Kidney (tissue), 22 donors: ENCODE measurements at places on chromosomes 4 and X. TPM values are rescaled to one million over a fixed set of nuclear protein-coding genes. Genes with fewer than 3 reads are reported as not detected.

Gene MTM1
- 6.6 TPM for polyA plus RNA-seq

DNA sequence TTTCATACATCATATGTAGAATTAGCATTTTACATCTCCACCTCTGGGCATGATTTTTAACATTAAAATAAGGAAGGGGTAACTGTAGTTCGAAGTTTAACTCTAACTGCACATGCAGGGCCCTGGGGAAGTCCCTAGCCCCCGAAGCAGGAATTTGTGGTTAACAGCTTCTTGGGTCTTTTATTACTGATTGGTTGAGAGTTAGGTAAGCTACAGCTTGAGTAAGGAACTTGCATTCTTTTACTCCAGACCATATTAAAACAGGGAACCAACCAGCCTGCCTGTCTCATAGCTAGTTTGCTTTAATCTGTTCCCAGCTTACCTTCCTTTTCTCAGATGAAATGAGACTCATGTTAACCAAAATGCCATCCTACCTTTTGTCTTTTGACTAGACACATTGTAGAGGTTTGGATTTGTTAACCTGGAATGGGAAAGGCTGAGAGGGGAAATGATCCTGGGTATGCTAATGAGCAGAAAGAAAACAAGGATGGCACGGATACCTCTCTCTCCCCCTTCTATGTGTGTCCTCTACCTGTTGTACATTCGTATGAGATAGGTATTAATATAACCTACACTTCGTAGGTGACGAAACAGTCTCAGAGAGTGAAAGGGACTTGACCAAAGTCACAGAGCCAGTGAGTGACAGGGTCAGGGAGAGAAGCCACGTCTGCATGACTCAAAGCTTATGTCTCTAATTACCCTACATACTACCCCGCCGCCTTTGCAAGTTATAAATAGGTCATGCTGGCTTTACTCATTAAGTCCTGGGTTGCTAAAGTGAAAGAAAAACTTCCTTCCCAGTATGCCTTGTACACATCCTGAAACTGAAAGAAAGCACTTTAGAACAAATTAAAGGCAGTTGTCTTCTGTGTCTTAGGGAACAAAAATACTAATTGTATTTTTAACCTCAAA, 119.5 kb upstream of the AFF2 start:
- DNase-seq = no peak

Gene SUV39H1
- 2.8 TPM for polyA plus RNA-seq

- DNase-seq = no peak
Observed at GRCh38 chr4:168892475-168892874, 117.6 kb downstream of the CBR4 start.

- DNase-seq = no peak
Observed at GRCh38 chr4:100682477-100683218, 164.8 kb upstream of the EMCN start.

- DNase-seq = no peak
Observed at GRCh38 chr4:141133999-141134995, 1.0 kb upstream of the RNF150 start.

DNA sequence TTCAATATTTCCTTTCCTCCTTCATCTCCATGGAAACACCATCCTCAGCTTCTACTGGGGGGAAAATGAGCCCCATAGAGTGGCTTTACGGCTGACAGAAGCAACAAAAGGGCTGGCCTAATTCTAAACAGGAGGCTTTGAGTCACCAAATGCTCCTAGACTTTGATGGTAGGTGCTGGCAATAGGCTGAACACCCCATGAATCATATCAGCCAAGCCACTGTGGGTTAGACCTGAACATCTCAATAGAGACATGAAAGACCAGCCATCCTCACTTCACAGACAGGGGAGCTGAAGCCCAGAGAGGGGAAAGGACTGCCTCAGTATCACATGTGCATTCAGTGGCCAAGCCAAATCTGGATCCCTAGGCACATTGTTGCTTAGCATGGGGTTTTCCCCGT, 107.6 kb downstream of the AMER1 start:
- DNase-seq = no peak

DNA sequence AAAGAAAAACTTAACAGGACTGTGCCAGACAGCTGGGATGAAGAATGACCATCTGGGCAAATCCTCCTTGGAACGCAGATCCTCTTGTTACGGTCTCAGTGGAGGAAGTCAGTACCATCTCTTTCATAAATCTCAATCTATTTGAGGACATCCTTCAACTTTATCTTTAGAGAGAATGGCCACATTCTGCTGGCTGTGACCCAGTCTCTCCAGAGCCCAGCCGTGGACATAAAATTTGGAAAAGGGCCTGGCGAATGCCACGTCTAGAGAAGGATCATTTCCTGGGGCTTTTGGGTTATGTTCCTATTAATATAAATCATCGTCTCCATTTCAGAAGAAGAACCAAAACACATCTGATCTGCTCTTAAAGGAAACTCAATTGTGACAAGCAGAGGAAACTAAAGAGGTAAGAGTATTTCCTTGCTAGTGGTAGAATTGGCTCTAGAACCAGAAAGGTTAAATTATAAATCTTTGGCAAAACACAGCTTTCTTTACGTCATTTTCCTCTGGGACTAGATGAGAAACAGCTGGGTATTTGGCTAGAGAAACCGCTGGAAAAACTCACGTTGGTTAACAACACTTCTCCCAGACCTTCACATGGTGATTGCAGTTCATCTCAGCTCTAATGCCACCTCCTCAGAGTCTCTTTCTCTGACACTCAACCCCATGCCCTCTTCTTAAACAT, 164.7 kb downstream of the CHIC2 start:
- peak; percentile 62 for DNase-seq

Gene PARM1
- 42.9 TPM for polyA plus RNA-seq

Gene PPBP
- polyA plus RNA-seq = 1.5 TPM

Gene RNF128
- 18.4 TPM for polyA plus RNA-seq

- DNase-seq = no peak
Observed at GRCh38 chr4:30753316-30753715, 33.1 kb downstream of the PCDH7 start.

GRCh38 chr4:163493643-163494359, 689 bp upstream of the TMA16 start:
- no peak for DNase-seq

DNA sequence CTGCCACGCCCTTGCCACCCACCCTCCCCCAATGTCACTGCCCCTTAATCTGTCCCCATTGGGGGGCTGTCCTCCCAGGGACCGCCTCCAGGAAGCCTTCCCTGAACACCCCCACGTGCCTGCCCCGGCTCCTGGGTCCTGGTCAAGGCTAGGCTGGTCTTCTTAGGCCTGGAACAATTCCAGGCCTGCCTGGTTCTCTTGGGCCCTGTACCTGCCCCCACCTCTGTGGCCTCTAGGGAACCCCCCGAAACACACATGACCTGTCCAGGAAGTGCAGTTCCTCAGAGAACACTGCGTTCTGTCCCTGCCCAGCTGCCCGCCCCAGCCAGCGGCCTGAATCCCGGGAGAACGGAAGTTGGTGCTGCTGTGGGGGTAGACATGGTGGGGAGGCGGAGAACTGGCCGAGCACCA, 5.1 kb downstream of the MXD4 start:
- DNase-seq = peak; percentile 8

- DNase-seq = no peak
Observed at GRCh38 chrX:76802708-76803107, 375.2 kb downstream of the MAGEE1 start.

GRCh38 chr4:616911-617643, 8.3 kb upstream of the PDE6B start:
- DNase-seq = no peak

- no peak for DNase-seq
Observed at GRCh38 chr4:89296896-89297295, 10.7 kb downstream of the GPRIN3 start.

Gene TEX13D
- polyA plus RNA-seq = not detected

- no peak for DNase-seq
Observed at GRCh38 chr4:95232358-95233156, 316.2 kb downstream of the UNC5C start.

DNA sequence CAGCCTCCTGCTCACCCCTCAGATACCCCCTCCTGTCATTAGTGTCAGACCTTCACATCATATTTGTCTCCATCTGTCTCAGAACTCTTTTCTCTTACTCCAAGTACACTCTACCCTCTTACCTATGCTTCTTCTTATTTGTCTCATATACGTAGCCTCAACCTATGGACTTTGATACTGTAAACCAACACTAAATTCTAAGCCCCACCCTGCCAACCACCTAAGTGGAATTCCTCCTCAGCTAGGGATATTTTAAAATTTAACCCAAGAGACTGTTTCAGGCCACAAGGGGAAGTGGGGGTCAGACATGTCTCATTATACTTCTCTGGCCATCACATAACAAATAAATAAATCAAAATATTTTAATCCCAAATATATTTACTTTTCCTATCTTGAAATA, 778.1 kb upstream of the GRID2 start:
- DNase-seq = no peak

DNA sequence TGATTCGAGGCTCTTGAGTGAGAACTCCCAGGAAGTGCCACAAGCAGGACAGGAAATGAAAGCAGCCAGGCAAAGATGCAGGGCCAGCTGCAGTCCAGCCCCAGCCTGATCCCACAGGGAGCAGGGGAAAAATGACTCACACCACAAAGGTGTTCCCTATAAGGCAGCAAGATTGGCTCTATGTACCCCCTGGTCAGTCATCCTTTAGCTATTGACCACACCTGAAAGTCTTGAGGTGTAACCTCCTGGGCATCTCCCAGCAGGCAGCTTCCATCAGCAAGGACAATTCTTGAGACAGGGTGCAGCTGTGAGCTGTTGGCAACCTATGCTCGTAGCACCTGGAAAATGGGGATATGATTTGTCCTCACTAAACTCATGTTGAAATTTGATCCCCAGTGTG, 27.9 kb upstream of the EXOC1L start:
- DNase-seq = no peak

- no peak for DNase-seq
Observed at GRCh38 chrX:24468245-24468644, 3.2 kb downstream of the PDK3 start.

DNA sequence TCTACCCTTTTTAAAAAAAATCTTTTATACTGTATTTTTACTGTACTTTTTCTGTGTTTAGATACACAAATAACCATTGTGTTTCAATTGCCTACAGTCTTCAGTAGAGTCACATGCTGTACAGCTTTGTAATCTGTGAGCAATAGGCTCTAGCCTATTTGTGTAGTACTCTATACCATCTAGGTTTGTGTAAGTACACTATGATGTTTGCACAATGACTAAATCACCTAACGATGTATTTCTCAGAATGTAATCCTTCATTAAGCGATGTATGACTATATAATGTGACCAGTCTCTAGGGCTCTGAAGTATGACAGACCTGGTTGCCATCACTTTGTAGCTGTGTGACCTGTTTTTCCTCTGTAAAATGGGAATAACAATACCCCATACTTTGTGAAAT, 14.2 kb upstream of the DCAF4L1 start:
- DNase-seq = no peak

DNA sequence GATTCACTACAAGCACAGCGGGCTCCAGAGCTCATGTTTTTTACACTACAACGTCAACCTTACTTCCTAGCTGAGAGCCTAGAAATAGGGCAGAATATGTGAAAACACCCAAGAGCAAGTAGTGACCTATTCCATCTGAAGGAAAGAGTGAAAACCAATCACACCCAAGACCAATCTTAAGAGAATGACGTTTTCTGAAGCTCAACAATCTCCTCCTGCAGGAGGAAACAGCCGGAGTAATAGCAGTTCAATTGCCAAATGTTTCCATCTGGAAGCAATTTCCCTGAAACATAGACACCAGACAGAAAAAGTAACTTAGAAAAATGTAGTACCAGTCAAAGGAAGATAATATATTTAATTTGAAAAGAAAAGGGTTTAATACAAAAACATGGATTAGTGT, 142.4 kb downstream of the ANXA5 start:
- no peak for DNase-seq

- DNase-seq = no peak
Observed at GRCh38 chr4:182973511-182973911, 56.3 kb upstream of the DCTD start.

Gene EVC
- polyA plus RNA-seq = 7.8 TPM

GRCh38 chr4:152528060-152528459, 7.8 kb downstream of the FBXW7 start:
- no peak for DNase-seq

- no peak for DNase-seq
Observed at GRCh38 chrX:49233887-49234555, 881 bp upstream of the CACNA1F start.

DNA sequence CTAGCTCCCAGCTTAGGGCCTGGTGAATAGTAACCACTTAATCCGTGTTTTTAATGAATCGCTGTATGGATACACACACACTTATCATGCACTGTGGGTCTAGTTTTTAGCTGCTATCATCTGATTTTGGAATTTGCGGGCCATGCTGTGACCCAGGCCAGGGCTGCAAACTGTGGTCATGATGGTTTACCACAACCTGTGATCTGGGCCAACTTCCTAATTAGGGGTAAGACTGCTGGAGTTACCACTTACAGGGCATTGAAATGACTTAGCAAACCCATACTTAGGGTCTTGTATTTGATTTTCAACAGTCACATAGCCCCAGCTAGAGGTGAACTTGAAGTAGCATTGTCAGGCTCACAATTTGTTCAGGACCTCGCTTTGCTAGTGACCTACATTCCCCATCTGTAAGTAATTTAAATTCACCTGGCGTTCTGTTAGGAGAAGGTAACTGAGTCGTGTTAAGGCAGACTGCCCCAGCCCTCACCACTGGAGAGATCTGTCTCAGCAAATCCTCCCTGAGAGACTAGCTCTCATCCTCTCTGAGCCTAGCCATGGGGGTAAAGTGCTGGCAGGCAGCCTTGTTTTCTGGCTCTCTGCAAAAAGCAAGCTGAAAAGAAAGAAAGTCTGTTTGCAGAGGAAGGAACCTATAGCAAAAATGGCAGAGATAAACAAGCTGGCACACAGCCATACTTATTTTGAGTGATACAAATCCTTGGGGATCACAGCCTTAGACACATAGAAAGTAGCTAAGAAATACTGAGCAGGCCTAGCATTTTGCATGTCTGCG, 33.8 kb upstream of the EGFL6 start:
- DNase-seq = no peak

Gene SPATA18
- 5.9 TPM for polyA plus RNA-seq

Gene ARHGAP36
- polyA plus RNA-seq = not detected

GRCh38 chr4:183550345-183551093, 45.7 kb downstream of the ING2 start:
- no peak for DNase-seq

Gene SHISA3
- 20.3 TPM for polyA plus RNA-seq

GRCh38 chr4:98706200-98706813, 47.9 kb upstream of the TSPAN5 start:
- DNase-seq = no peak

DNA sequence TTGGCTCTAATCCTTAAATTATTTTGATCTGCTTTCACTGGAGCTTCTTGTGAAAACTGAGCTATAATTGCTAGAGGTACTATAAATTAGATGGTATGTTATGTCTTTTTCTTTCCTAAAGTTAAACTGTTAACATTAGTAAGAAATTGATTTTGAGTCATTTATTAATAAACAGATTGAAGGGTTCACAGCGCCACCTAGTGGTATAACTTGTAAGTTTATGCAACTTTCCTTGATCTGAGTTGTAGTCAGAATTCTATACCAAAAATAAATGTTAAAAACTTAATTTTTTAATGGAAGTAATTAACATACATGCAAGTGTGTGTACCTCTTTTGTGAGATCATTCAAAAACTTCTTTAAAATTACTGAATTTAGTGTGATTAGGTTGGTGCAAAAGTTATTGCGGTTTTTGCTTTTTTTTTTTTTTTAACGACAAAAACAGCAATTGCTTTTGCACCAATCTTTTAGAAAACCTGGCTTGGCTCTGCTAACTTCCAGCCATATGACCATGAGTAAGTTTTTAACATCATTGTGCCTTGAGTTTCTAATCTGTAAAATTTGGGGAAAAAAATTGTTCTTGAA, 151.5 kb downstream of the CENPC start:
- DNase-seq = no peak

GRCh38 chr4:5611750-5612149, 96.6 kb downstream of the EVC2 start:
- peak; percentile 65 for DNase-seq

- DNase-seq = no peak
Observed at GRCh38 chrX:44253575-44253942, 89.9 kb downstream of the EFHC2 start.
